ENCODE measurements at places on chromosomes 2 and 18.
A peak's percentile ranks its signal among the peaks of the same experiment; 100 is the strongest.

DNA sequence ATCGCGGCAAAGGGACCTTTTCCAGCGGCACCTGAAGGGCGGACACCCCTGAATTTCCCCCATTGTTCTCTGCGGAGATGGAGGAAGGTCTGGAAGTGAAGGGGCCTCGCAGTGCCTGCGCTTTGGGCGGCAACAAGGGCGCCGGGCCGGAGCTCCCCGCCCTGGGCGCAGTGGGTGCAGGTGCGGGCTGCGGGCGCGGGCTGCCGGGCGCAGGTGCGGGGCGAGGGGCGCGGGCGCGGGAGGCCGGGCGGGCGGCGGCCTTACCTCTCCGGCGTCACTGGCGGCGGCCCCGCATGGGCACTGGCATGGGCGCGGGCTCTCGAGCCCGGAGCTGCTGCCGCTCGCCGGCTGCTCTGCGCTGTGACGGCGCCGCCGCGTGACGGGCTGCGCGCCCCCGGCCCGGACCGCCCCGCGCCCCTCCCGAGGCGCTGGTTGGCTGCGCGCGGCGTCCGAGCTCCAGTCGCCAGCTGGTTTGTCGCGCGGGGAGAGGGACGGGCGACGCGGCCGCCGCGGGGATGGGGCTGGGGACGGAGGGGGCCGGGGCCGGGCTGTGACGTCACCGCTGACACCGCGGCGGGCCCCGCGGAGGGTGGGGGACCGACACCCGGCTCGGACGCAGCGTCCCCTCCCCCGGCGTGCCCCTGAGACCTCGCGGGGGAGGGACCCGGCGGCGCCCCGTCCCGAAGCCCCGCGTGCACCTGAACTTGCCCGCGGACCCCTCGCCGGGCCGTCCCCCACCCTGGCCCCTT is at the start of gene KIF1A:
KIF1A (minus strand) TSS at position 362 of the 749 bp plus-strand sequence. CDS start 22,467 bp downstream, outside the sequence.
- peak; percentile 78 for DNase-seq

DNA sequence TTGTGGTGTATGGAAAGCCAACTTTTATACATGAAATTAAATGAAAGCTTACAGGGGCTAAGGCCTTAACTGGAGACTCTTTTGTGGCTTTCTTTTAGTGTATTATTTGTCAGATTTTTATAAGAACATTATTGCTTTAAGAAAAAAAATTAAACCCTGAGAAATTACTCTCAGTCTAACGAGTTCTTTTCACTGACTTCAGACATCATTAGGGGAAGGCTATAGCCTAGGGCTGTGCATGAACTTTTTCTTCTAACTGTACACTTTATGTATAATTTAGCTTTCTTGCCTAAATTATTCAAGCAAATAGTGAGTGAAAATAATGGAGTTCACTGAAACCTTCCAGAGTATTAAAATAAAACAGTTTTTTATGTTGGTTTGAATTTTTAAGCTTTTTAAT is 151.1 kb upstream of the MEIS1 start:
- DNase-seq: no peak

- no peak for DNase-seq
Observed at GRCh38 chr18:9380101-9380500, 45.5 kb downstream of the TWSG1 start.

DNA sequence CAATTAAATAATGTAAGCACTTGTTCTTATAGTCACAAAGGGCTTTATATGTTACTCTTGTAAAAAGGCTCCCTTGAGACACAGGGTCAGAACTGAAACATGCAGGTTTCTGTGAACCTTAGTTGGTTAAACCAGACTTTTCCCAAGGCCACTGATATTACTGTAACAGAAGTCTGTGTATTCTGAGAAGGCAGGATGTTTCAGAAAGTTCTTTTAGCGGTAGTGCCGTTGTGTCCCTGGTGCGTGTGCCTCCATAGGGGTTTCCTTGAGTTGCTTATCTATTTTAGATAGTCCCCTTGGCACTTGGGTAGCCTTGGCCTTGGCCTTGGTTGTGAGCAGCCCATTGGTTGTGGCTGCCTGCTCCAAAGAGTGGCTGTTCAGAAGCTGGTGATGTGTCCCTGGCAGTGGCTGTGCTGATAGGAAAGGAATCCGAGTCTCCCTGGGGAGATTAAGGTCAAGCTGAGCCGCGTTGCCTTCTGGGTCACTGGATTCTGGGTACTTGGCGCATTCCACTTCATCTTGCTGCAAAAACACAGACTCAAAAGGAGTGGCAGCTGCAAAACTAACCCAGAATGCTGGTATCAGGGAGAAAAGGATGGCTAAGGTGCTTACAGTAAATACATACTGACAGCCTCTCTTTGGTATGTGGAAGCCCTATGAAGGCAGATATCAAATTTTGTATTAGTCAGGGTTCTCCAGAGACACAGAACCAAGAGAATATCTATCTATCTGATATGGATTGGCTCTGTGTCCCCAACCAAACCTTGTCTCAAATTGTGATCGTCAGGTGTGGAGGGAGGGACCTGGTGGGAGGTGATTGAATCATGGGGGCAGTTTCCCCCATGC is 69.7 kb downstream of the FHOD3 start:
- no peak for DNase-seq

GRCh38 chr2:122863532-122863931 is 1108.1 kb downstream of the TSN start:
- DNase-seq: no peak

DNA sequence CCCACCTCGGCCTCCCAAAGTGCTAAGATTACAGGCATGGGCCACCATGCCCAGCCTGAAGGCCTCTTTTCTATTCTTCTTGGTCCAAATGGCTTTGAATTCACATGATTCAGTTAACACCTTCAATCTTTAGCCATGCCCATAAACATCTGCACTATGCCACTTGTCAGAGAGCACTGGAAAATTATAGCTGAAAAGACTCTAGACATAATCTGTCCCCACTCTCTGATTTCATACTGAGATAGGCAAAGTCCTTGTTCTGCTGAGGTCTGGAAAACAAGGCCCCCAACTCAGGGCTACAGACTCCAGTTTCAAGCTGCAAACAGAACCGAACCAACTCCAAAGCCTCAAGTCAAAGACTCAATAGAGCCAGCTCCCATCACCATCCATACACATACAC is 170.7 kb downstream of the ANTXR1 start:
- no peak for DNase-seq

DNA sequence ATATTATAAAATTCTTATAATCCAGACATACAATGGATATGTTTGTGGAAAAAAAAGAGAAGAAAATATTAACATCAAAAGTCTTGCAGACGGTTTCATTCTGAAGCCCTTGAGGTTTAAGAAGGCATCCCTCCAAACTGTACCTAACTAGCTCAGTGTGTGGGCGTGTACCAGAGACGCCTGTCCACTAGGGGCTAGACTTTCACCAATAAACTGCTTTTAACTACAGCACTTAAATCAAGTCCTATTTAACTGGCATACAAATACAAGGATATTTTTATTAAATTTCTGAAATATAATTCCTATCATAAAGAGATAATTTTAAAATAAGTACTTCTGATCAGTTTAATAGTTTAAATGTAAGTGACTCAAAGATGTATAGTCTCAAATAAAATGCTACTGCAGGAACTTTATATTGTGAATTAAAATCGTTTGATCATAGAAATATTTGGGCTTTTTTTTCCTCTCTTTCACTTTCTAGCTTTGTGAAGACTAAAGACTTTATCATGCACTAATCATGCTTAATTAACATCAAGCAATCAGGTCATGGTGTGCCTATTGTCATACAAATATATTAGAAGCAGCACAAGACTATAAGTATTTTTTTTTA is 437.7 kb downstream of the SATB2 start:
- peak; percentile 21 for DNase-seq

- no peak for DNase-seq
Observed at GRCh38 chr2:18500333-18500732, 60.1 kb downstream of the RDH14 start.

- DNase-seq: no peak
Observed at GRCh38 chr2:27844821-27845255, 45.3 kb downstream of the RBKS start.

DNA sequence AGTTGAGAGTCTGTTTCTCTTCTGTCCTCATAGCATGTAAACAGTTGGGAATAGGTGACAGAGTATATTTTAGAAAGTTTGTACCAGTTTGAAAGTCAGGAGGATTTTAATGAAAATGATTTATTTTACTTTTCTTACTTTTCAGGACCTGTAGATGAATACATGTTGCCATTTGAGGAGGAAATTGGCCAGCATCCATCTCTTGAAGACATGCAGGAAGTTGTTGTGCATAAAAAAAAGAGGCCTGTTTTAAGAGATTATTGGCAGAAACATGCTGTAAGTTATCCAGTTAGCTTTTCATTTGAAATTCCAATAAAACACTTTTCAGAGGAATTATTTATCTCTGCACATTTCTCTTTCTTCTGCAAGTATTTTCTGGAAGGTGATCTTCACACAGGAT is 81.1 kb downstream of the ACVR2A start:
- DNase-seq: no peak

- DNase-seq: peak; percentile 91
Observed at GRCh38 chr2:234191819-234192407, 141.4 kb downstream of the SPP2 start.

DNA sequence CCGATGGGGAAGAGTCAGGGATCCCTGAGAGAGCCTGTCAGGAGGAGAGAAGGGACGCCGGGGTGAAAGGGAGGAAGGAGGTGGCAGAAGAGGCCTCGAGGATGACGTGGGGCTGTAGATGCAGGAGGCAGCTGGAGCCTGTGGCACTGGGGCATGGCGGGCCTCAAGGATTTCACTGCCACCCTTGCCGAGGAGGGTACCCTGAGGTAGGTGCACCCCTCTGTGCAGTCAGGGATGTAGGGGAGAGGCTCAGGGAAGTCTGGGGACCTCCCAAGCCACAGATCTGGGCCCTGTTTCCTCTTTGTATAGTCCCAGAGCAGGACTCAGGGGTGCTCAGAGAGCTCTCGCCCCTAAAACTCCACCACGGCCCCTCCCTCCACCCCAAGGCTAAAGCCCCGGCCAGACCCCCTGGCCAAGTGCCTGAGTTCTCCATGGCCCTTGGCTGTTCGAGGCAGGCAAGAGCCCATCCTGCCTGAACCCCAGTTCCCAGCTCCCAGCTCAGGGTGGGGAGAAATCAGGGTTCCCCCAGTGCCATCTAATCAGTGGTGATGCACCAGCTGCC is 39.0 kb upstream of the HDAC4 start:
- no peak for DNase-seq

DNA sequence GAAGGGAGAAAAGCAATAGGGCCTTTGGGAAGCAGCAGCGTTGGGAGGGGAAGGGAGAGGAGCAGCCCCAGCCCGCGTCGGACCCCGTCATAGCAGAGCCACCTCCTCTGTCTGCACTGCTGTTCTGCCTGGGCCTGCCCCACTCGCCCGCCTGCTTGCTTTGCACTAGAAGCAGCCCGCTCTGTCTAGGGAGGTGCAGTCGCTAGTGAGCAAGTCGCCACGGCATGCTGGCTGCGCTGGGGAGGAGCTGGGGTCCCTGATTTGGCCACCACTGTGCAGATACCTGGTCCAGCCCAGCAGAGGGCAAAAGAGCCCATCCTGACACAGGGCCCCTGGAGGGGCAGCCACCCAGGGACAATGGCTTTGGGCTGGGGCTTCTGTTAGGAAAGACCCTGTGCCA is 8.0 kb upstream of the TMEM214 start:
- DNase-seq: no peak

GRCh38 chr2:23292024-23292423 is 93.0 kb upstream of the KLHL29 start:
- DNase-seq: no peak

- DNase-seq: no peak
Observed at GRCh38 chr2:180015951-180016709, 9.0 kb upstream of the CWC22 start.

GRCh38 chr18:13222856-13223281 is 4.3 kb downstream of the LDLRAD4 start:
- peak; percentile 99 for DNase-seq

GRCh38 chr2:169066897-169067296 is 2.5 kb upstream of the DHRS9 start:
- no peak for DNase-seq

- DNase-seq: no peak
Observed at GRCh38 chr2:95054016-95054415, 28.5 kb downstream of the MAL start.

- no peak for DNase-seq
Observed at GRCh38 chr2:100748673-100749072, 71.3 kb upstream of the NPAS2 start.

DNA sequence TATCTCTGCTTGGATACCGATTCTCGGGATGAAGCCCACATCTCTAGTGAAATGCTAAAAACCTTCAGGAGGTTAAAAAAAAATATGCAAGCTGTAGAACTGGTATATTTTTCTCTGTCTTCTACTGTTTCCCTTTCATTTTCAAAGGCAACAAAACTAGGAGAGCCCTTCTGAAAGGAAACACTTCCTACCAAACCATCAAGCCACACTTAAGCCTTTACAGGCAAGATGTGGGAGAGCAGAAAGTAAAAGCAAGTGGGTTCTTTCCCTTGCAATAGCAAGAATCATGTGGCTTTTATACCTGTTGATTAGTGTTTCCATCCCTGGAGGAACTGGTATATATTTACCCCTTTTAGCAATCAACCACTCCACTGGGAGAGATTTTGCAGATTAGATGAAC is 147.9 kb upstream of the ACAA2 start:
- DNase-seq: no peak

GRCh38 chr2:18395555-18395954 is 164.9 kb downstream of the RDH14 start:
- no peak for DNase-seq

GRCh38 chr2:217362710-217363109 is 502.8 kb upstream of the TNP1 start:
- no peak for DNase-seq

- no peak for DNase-seq
Observed at GRCh38 chr2:158101384-158101926, at the start of gene UPP2. Gene UPP2, plus strand, starts transcription at chr2:158101876. Its CDS starts 188 bp downstream, at chr2:158102064.

DNA sequence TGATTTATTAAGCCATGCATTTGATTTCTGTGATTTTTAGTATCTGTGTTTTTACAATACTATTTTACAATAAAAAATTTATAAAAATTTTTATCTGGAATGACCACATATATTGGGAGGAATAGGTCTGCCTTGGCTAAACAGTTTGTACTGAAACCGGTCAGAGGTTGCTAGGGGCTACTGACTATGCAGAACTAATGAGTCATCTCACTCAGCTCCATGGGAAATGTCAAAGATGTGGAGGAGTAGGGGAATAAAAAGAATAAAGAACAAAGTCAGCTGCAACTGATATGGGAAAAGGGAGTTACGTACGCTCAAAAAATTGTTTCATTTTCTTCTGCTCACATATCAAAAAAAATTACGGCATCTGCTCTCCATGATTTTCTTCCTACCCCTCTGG is 8.6 kb upstream of the TMEM163 start:
- DNase-seq: no peak

DNA sequence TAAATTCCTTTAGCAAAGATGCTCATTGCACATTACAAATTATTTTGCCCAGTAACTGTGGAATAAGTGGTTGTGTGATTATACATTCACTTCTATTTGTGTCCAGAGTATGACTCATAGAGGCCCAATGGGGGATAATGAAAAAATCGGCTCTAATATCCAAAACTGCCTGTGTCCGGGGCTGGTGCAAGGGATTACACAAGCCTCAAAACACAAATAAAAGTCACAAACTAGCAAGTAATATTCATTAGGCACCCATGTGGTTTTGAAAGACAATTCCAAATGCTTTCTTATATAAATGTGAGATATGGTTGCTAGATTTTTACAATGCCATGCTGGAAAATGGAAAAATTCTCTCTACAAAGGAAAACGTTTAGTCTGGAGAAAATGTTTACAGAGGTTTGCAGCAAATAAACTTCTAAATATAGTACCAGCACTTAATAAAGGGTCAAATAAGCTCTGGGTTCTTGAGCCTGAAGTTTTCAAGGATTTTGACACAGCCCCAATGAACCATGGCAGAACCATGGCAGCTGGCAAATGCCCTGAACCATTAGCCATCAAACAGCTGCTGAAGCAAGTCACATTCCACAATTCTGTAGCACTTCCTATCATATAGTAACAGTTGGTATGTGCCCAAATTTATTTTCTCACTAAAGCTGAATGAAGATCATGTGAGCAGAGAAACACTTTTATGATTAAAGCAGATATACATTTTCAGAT is 40.5 kb downstream of the IRS1 start:
- DNase-seq: no peak

All from NCI-H1105 treated with DMSO at 0.1 percent for 48 hours (cell line).